SJSA1 (cell line): ENCODE measurements at places on chromosomes 16 and 17. TPM values are rescaled to one million over a fixed set of nuclear protein-coding genes. Genes with fewer than 3 reads are reported as not detected.
A peak's percentile ranks its signal among the peaks of the same experiment; 100 is the strongest.

The PROCA1 gene
- 0.53 and 0.69 TPM in 2 replicates for total RNA-seq

The VMO1 gene
- not detected in 2 replicates for total RNA-seq

The C17orf113 gene
- total RNA-seq, result 0.18 and 1.2 TPM in 2 replicates

The ZMYND15 gene
- total RNA-seq, result not detected in 2 replicates

The DPEP3 gene
- total RNA-seq, result not detected in 2 replicates

The CHAD gene
- not detected in 2 replicates for total RNA-seq

- peak; percentile 99 for DNase-seq
Measured at GRCh38 chr16:86195863-86196630, 297.1 kb downstream of the IRF8 start.

GRCh38 chr17:19424934-19425868, 14.2 kb downstream of the RNF112 start:
- no peak for DNase-seq

GRCh38 chr16:9308356-9308801, 216.9 kb downstream of the HAPSTR1 start:
- DNase-seq, result no peak

DNA sequence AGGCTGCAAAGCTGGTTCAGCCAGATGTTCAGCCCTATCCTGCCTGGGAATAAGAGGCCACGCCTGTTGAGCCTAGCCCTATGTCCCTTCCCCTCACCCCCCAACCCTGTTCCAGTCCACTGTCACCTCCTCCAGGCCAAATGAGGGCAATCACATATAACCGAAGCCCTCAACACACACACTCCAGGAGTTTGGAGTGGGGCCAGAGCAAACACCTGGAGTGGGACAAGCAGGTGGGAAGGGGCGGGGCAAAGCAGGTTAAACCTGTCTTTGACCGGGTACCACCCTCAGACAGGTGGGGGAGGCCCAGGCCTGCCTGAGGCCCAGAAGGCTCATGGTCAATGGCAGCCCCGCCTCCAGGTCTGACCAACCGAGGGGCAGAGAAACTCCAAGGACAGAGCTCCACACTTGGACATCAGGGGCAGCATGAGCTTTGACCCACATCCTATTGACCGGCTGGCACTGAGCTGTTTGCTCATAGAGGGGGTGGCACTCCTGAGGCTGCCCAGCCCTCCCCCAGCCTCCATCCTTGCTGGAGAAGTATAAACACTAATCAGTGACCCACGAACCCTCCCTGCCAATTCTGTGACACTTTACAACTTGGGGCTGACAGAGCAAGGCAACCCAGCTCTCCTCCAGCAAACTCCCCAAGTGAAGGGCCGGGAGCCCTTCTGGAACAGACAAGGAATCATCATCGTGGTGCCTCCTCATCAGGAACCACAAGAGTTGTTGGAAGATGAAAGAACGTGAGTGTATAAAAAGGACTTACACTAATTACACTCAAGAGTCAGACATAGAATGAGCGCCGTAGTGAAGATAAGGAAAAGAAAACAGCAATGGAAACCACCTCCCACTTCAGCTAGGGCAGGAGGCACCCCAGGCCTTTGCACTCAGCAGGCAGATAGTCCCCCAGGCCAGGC, 1.5 kb downstream of the ESRP2 start:
- DNase-seq, result no peak

GRCh38 chr16:82992786-82993185, 366.0 kb downstream of the CDH13 start:
- no peak for DNase-seq

GRCh38 chr17:17515934-17516930, 20.0 kb upstream of the RASD1 start:
- DNase-seq, result peak; percentile 74

- DNase-seq, result no peak
Measured at GRCh38 chr16:73150786-73151185, 102.9 kb upstream of the ZFHX3 start.

GRCh38 chr16:80994451-80994850, 12.2 kb downstream of the CMC2 start:
- peak; percentile 53 for DNase-seq

DNA sequence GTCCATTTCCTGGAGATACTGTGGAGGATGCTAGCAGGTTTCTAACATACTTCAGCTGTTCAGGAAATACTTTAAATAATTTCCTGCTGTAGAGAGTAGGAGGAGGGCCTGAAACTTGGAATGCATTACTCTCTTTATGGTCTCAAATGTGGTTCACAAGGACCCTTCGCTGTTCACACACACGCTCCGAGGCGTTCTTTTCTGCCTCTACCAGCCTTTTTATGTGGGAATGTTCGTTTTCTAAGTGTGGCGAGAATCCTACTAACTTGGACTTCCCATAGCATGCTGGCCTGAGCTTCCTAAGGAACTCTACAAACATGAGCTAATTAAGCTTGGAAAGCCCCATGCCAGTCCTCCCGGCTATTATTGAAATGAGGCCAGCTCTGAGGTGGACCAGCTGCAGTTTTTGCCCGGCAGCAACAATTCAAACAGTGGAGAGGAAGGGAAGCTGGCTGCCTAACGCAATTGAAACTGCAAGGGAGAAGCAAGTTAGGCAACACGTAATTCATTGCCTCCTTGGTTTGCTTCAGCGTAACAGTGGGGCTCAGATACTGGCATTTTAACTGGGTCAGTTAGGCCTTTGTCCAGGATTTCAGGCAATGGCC, 18.9 kb downstream of the KPNA2 start:
- DNase-seq, result peak; percentile 62

DNA sequence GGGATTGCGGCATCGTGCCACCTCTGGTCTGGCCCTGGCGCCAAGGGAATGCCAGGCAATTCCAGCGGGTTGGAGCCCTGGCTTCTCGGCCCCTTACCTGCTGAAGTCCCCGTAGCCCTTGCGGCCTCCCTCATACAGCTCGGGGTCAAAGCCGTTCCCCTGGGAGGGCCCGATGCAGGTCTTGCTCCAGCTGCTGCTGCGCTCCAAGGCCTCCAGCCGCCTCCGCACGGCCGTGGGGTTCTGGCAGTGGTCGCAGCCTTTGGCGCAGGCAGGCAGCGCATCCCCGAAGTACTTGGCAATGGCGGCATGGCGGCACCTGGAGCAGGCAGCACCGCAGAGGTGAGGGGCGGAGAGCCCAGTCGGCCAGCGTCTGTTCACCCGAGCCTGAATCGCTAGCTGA, 1.9 kb upstream of the SMIM5 start:
- no peak for DNase-seq

GRCh38 chr16:1650131-1650530, 27.9 kb upstream of the JPT2 start:
- DNase-seq, result no peak
